ENCODE measurements at places on chromosomes 3 and 15. TPM values are rescaled to one million over a fixed set of nuclear protein-coding genes. Genes with fewer than 3 reads are reported as not detected.

DNA sequence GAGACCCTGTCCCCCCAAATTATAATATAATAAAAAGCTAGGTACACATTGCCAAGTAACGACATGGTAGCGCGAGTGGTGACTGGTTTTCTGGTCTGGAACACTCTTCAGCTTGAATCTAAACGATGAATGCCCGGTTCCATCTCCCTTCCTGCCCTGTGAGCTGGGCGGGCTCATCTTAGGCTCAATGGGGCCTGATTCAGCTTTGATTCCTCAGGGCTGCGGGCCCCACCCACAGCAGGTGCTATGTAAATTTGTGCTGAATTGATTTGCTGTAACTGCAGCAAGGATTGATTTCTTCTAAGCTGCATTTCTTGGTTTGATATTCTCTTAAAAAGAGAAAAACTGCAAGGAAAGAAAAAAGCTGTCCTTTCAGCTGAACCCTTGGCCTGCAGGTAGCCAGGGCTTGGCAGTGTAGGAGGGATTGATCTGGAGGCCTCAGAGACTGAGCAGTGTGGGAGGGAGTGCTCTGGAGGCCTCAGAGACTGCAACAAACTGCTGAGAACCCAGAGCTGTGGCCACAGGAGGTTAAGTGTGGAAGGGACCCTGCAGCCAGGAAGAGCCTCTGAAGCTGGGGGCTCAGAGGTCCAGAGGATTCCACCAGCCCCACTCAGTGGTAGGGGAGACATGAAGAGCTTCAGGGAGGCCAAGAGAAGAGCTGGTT is 231.6 kb downstream of the XXYLT1 start:
- no peak for DNase-seq

Gene PPP2R3A
- 1.5 TPM for polyA plus RNA-seq

DNA sequence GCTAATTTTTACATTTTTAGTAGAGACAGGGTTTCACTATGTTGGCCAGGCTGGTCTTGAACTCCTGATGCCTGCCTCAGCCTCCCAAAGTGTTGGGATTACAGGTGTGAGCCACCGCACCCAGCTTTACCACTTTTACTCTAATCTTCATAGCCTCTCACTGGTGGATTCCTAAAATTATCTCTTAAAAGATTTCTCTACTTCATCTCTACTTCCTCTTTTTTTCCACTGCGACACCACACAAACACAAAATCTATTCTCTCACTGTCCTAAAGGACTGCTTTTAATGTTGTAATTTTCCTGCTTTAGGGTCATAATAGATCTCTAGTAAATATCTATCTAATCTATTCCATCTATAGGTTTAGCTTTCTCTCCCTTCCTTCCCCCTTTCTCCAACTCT is 34.0 kb upstream of the TBL1XR1 start:
- DNase-seq: no peak

DNA sequence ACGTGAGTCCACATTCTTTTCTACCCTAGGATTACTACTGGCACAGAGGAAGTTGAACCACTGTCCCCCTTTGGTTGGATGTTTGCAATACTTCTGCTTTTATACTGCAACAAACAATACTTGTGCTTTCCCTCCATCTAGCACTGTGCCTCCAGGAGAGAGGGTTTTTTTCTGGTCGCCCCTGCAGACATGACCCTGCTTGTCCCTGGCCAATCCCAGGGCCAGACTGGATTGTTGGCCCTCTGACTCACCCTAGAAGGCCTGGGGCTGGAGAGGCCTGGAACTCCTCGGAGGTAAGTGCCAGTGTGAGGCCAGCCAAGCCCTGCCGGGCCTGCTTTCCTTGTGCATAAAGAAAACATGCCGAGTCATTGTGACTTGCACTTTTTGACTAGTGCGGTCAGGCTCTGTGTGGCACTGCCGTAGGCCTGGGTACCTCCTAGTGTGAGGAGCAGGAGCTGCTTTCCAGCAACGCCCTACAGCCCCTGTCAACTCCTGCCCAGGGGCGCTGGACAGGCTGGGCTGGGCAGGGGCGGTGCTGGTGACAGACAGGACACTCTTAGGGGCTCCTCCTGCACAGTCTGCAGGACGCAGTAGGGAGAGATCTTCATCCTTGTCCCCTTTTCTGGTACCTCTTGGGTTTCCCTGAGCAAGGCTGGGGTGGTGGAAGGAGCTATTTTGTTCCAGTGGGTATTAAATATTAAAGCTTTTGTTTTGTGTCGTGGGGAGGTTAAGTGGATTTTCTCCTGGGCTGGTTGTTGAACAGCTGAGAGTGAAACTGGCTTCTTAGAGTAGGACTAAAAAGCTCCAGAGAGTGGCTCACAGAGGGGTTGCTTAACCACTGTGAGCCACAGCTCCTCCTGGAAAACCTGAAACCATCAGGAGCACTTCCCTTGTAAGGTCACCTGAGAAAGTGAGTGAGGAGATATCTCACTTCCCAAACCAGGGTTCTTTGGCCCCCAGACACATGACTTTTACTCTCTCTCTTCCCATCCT is 14.4 kb upstream of the TKT start:
- peak; percentile 91 for DNase-seq

Gene P2RY12
- 0.33 TPM for polyA plus RNA-seq

Gene LRTM1
- not detected for polyA plus RNA-seq

Gene MUC4
- polyA plus RNA-seq: 0.04 TPM

- DNase-seq: no peak
Measured at GRCh38 chr3:70736009-70736408, 423.6 kb upstream of the MDFIC2 start.

Gene TMEM45A
- 4.2 TPM for polyA plus RNA-seq

DNA sequence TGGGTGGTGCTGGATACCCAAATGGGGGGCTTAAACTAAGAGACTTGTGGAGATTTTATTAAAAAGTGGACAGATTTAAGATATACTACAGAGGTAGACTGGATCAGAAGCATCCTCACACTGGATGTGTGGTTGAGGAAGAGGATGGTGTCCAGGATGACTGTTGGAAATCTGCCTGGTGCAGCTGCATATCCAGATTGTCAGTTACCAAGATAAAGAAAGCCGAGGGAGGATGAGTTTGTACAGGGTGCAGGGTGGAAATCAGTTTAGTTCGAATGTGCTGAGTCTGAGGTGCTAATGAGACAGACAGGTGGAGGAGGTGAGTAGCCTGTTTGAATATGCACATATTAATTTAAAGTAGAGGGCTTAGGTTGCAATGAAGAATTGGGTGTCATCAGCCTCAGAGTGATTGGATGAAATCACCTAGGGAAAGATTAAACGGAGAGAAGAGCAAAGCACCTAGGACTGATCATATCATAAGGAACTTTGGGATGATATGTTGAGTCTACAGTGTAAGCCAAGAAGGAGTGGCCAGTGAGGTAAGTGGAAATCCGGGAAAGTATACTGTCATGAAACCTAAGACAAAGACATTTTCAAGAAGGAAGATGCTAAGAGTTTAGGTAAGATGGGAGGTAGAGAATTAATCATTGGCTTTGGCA is 74.1 kb upstream of the GOLGA8B start:
- no peak for DNase-seq

DNA sequence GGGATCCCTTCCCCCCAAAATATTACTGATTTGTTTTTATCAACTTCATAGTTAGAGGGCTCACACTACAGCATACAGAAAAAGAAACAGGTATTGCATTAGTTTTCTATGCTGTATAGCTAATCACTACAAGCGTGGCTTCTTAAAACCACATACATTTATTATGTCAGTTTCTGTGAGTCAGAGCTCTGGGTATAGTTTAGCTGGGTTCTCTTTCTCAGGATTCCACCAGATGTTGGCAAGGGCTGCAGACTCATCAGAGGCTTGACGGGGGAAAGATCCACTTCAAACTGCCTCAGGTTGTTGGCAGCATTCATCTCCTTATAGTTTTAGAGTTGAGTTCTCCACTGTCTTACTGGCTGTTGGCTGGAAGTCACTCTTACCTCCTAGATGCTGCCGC is 328.0 kb downstream of the NLGN1 start:
- no peak for DNase-seq

DNA sequence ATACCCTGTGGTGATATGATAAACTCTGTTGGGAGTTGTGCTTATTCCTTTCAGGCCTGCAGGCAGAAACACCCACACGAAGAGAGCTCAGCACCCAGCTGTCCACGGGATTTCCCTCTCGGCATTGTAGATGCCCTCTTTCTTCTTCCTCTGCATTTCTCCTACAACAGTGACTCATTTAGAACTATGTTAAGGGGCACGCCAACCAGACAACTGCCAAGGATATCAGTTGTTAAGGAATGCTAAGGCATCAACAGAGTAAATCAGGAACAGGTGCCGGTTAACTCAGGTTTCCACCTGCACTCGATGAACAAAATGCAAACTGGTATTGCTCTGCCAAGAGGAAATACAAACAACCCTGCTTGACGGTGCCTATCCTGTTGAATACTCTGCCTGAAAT is 270.0 kb upstream of the PEX5L start:
- no peak for DNase-seq

GRCh38 chr3:157127831-157128767 is 31.8 kb downstream of the CCNL1 start:
- DNase-seq: peak; percentile 68
